GM03348 (cell line): ENCODE measurements at places on chromosomes 12 and 14.
A peak's percentile ranks its signal among the peaks of the same experiment; 100 is the strongest.

DNA sequence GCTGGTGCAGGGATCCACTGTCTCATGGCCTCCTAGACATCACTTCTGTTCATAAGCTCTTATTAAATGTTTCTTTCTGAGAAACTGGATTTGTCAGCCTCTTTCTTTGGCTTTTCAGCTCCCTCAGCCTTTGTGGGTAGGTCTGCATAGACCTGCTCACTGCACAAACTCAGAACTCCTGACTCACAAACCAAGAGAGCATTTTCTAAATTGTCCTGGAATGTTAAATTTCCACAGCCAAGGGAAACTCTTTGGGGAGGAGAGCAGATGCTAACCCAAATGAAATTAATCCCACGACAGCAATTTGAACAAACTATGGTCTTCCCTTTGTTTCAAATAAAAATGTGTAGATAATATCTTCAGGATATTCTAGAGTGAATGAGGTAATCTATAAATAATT is 19.5 kb upstream of the CERS5 start:
- DNase-seq: peak; percentile 37

- no peak for DNase-seq
Observed at GRCh38 chr12:111426344-111427185, 20.8 kb downstream of the SH2B3 start.

- peak; percentile 22 for DNase-seq
Observed at GRCh38 chr14:96297000-96297399, 41.0 kb downstream of the BDKRB1 start.

DNA sequence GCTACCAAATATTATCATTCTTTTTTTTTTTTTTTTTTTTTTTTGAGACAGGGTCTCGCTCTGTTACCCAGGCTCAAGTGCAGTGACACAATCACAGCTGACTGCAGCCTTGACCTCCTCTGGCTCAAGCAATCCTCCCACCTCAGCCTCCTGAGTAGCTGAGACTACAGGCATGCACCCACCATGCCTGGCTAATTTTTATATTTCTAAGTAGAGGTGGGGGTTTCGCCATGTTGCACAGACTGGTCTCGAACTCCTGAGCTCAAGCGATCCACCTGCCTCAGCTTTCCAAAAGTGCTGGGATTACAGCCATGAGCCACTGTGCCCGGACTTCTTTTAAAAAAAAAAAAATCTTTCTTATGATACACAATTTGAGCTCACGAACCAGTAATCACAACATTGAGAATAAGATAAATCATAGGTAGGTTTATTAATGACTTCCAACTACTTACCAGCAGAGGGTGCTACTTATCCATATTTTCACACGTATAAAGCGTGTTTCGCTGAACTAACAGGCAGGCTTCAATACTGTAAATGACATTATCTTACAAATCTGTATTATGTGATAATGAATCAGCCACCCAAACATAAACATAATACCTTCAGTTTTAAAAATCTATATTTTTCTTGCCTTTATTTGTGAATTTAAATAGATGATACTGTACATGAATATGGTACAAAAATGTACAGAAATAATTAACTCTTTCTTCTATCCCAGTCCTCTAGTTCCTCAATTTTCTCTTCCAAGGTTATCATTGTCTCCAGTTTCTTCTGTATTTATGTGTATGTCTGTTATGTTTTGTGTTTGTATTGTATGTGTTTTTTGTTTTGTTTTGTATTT is 42.5 kb upstream of the BCAT1 start:
- DNase-seq: peak; percentile 72

DNA sequence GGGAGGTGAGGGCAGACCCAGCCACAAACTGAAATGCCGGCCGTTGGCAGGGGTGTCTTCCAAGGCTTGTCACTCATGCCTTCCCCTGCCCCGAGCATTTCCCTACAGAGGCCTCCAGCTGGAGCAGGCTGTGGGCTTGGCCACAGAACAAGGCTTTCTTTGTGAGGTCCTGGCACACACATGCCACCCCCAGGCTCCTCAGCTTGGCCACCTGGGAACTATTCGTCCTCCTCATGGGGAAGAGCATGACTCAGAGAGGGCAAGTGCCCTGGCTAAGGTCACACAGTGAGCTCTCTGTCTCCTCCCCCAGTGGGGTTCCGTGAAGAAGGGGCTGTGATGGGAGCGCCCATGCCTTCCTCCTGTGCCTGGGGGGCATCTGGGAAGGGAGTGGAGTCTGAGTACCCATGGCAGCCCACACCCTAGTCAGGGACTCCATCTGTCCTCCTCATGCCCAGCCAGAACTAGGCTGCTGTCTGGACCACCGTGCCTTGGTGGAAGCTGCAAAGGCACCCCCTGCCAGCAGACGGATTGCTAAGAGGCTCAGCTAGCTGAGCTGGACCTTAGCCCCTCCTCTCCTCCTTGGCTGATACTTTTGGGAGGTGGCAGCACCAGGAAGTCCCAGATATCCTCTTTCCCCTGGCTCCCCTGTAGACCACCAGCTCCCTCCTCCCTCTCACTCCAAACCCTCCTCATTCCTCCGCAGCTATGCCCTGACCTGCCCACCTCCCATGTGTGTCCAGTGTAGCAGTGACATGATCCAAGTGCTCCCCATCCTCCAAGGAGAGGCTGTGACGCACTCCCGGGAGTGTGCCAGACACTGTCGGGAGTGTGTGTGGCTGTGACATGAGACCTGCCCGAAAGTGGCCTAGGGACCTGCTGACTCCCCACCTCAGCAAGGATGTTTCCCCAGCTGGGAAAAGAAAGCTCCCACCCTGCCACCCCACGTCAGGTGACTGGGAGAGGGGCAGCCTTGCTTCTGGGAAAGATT is 21.4 kb downstream of the ABCB9 start:
- DNase-seq: no peak
